ENCODE measurements at places on chromosomes 12 and 14. TPM values are rescaled to one million over a fixed set of nuclear protein-coding genes. Genes with fewer than 3 reads are reported as not detected.

- peak; percentile 69 for DNase-seq
Measured at GRCh38 chr12:53098354-53098981, 1.0 kb downstream of the IGFBP6 start.

- DNase-seq = no peak
Measured at GRCh38 chr14:34655959-34656358, 26.0 kb upstream of the SNX6 start.

Gene COX8C
- total RNA-seq = not detected

DNA sequence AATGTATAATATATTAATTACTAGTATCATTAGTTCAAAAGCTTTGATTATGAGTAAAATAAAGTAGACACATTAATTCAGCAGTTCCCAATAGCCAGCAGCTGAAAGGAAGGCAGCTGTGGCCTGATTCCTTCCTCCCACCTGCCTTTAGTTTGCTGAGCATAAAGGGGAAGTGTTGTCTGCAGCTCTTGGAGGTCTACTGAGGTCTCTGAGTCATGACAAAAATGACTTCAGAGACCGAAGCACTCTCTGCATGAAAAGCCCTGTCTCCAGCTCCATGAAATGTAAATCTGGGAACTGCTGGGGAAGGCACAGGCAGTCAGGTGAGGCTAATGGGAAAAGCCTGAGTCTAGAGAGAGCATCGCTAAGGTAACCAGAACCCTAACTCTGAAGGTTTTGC is 165.4 kb downstream of the NRXN3 start:
- no peak for DNase-seq

DNA sequence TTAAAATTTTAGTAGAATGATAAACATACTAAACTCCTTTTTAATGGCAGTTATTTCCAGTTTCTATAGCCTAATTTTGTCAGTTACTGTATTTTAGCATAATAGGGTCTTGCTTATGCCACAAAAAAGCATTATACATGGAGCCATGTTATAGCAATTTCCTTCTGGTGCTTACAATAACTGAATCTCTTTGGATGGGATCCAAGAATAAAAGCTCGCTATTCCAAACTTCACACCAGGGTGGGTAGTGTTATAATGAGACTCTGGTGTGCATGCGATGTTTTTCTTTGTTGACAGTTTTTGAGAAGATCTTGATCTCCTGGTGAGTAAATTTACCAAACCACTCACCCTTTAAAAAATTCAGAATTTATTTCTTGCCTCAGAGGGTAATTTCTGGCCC is 90.4 kb upstream of the CCDC91 start:
- DNase-seq = no peak

Gene ESYT1
- 80.8 TPM for total RNA-seq

Gene C12orf42
- total RNA-seq = not detected
